ENCODE measurements at places on chromosomes 2 and 18. TPM values are rescaled to one million over a fixed set of nuclear protein-coding genes. Genes with fewer than 3 reads are reported as not detected.

The ZNF385B gene
- not detected for total RNA-seq

The GNAL gene
- total RNA-seq = 0.17 TPM

The DNAJC5G gene
- not detected for total RNA-seq

The REG3G gene
- not detected for total RNA-seq

The HSPD1 gene
- total RNA-seq = 162 TPM

The CAPN14 gene
- 0.14 TPM for total RNA-seq

The EFEMP1 gene
- total RNA-seq = not detected

The MTCL1 gene
- 0.75 TPM for total RNA-seq

The NOSTRIN gene
- 0.33 TPM for total RNA-seq

The KATNAL2 gene
- 2.1 TPM for total RNA-seq

The FIGN gene
- not detected for total RNA-seq

The TAF4B gene
- total RNA-seq = 11.5 TPM

GRCh38 chr2:239087046-239087710 lies 239.3 kb downstream of the TWIST2 start:
- DNase-seq = no peak

GRCh38 chr18:1526991-1527390 lies 622.3 kb downstream of the ADCYAP1 start:
- no peak for DNase-seq

- no peak for DNase-seq
Observed at GRCh38 chr18:48847807-48848486, 102.8 kb downstream of the SMAD7 start.

DNA sequence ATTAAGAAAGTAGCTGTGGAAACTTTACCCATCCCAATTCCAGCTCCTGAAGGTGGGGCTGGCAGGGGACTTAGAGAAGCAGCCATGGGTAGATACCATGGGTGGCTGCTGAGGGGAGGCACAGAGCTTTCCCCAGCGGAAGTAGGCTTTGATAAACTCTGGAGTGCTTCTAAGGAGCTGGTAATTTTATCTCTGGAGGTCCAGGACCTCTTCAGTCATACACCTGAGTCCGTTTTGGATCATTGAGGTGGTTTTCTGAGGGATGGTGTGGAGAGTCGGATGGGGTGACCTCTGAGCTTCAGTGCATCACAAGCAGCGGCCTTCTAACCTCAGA lies 36.7 kb upstream of the BMP10 start:
- DNase-seq = no peak

DNA sequence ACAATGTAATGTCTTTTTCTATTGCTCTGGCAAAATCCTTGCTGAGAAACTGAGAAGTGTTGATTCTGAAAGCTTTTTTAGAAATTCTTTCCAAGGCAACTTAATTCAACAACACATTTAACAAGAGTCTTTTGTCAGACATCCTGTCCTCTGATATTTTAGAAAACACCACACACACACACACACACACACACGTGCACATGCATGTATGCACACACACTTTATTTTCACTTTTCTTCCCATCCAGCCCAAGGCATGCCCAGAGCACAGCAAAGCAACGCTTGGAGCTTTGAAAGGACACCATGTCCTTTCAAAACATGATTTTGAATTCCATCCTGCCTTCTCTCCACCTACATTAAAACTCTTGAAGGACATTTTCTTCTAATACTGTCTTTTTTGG lies 116.1 kb downstream of the ATL2 start:
- no peak for DNase-seq

- DNase-seq = no peak
Observed at GRCh38 chr18:75654851-75655751, 227.6 kb upstream of the SMIM21 start.

GRCh38 chr2:172775319-172775718 lies 39.7 kb downstream of the RAPGEF4 start:
- DNase-seq = no peak

- no peak for DNase-seq
Observed at GRCh38 chr2:162537651-162538050, 193.7 kb downstream of the GCA start.

DNA sequence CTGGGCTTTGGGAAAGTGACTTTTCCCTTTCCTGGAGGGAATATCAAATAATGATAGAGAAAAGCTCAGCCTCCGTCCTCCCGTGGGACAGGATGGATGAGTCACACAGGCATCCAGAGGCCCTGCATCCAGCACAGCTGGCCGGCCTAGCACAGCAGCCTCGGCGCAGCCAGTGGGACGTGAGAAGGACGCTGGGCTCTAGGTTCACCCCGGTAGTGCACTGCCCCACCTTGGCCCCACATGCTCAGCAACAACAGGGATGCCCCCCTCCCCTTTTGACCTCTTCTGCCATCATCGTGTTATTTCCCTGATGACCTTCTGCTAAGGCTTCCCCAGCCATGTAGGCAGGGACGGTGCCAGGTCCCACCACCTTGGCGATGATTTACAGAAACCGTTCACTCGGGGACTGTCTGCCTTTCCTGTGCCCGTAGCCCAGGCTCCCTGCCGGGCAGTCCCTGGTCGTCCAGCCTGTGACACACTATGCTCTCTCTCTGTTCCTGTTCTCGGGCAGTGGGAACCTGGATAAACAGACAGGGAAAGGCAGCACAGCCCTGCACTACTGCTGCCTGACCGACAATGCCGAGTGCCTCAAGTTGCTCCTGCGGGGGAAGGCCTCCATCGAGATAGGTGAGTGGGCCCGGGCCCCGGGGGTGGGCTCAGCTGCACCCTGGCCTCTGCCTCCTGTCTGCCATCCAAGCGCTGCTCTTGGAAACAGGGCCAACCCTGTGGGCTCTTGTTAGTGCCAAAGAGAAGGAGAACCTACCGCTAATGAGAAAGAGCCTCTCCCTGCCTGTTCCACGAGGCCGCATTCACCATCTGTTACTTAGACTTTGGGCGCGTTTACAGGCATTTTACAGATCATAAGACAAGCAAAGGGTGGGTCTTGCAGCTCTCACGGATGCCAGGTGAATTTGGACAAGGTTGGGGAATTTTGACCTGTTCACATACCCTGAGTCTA lies 44.6 kb downstream of the ITGB1BP1 start:
- DNase-seq = no peak

DNA sequence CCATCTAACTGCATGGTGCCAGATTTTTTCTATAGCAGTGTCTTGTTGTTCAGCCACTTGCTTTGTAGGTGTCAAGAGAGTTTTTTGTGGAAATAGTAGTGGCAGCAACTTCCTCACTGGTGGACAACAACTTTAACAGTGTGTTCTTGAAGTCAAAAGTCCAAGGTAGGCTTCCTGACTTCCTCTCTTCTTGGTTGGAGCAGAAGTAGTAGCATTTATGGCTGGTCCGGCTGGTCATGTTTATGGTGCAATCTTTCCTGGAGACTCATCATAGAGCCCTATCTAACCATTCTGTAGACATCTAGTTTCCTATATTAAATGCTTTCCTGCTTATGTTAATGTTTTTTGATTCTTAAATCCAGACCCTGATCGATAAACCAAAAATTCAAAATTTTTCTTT lies 11.7 kb downstream of the GPR75 start:
- no peak for DNase-seq

DNA sequence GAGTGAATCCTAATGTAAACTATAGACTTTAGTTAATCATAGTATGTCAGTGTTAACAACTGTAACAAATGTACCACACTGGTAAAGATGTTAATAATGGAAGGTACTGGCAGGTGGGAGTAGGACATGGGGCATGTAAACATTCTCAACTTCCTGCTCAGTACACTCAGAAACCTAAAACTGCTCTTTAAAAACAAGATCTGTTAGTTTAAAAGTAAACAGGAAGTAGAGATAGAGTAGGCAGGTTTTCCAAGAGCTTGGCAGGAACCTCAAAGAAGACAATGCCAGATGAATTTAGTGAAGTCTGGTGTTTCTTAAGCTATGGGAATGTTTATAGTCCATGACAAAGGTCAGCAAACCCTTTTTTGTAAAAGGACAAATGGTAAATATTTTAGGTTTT lies 46.6 kb downstream of the CCDC138 start:
- DNase-seq = no peak

GRCh38 chr2:155266109-155266508 lies 567.6 kb downstream of the KCNJ3 start:
- no peak for DNase-seq

GRCh38 chr18:54127759-54128378 lies 96.6 kb downstream of the MBD2 start:
- DNase-seq = peak; percentile 3

DNA sequence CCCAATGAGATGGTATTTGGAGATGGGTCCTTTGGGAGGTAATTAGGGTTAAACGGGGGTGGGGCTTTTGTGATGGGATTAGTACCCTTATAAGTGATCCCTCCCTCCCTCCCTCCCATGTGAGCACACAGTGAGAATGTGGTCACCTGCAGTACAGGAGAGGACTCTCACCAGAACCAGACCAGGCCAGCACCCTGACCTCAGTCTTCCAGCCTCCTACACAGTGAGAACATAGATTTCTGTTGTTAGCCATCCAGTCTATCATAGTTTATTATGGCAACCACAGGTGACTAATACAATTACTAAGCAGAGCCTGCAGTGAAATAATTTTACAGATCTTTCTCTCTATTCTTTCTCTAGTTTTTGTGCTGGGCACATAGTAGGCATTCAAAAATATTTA lies 137.7 kb upstream of the PKDCC start:
- DNase-seq = no peak

DNA sequence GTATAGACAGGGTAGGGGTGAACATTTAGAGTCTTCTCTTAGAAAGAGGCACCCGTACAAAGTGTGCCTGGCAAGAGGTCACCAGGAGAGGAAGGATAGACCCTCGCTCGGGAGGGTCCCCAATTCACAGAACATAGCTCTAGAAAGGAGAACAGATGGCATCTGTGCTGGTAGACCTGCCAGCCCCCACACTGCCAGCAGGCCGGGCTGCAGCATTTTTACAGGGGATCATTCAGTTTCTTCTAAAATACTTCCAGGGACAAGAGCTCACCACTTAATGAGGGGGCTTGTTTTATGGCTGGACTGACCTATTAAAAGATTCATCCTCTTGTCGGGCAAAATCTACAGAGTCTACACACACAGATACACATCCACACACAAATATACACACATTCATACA lies 149.9 kb downstream of the SEPTIN10 start:
- DNase-seq = no peak

DNA sequence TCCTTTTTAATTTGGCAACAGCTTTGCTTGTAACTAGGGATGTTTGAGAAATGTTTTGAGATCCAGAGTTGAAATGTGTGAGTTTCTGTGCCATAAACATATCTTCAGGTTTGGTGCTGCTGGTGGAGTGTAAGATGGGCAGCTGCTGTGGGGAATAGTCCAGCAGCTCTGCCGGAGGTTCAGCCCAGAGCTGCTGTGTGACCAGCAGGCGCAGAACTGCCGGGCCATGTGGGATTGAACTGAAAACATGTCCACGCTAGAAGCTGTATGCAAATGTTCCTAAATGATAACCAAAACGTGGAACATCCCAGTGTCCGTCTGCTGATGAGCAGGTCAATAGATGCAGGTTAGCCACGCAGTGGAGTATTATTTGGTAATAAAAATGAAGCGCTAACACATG lies 99.6 kb downstream of the DGKD start:
- DNase-seq = no peak

DNA sequence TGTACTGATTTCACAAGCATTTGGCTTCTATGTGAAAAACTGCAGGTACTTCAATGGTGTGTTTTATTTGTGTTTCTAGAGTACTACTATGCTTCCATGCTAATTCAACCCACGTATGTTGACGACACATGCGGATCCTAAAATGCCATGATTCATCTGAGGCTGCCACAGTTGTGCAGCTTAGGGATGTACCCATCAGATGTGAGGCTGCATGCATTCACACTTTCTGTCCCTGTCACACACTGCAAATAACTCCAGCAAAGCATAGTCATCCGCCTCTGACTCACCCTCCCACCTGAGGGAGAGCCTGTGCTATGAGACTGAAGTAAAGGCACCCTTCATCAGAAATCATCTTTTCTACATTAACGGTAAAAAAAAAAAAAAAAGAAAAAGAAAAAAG lies 22.1 kb upstream of the SERTAD2 start:
- no peak for DNase-seq

GRCh38 chr2:88614497-88615157 lies 12.6 kb downstream of the EIF2AK3 start:
- DNase-seq = no peak

DNA sequence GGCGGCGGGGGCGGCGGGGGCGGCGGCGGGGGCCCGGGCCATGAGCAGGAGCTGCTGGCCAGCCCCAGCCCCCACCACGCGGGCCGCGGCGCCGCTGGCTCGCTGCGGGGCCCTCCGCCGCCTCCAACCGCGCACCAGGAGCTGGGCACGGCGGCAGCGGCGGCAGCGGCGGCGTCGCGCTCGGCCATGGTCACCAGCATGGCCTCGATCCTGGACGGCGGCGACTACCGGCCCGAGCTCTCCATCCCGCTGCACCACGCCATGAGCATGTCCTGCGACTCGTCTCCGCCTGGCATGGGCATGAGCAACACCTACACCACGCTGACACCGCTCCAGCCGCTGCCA lies 644 bp downstream of the ONECUT2 start:
- no peak for DNase-seq

GRCh38 chr18:79197531-79197930 lies 128.3 kb downstream of the ATP9B start:
- no peak for DNase-seq

- DNase-seq = peak; percentile 43
Observed at GRCh38 chr2:70087702-70088597, 673 bp downstream of the PCBP1 start.

DNA sequence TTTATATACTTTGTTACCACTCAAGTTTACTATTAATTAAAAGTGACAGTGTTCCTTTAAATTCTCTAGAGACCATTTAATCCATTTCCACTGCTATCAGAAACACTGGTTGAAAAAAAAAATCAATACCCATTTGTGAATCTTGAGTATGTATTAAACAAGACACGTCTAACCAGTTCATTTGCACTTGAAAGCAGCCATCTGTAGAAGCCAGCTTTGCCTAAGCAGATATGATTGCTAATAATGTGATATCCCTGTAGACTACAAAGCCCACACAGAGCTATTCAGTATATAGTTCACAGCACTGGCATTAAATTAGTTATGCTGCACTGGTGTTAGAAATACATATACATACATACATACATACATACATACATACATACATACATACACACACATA lies 111.8 kb upstream of the SP3 start:
- no peak for DNase-seq

DNA sequence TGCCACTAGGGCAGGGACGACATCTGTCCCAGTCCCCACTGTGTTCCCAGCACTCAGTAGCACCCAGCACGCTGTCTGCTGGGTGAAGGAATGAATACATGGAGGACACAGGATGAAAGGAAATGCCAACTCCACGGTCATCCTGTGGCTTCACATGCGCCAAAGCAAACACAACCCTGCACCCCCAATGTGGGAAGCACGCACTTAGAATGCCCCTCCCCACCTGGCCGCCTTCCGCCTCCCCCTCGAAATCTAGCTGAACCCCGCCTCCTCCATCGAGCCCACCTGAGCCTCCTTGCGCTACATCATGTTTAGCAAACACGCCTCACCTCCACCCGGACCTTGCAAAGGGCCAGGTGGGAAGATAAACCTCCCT lies 33.9 kb downstream of the ADCY3 start:
- DNase-seq = no peak

GRCh38 chr18:68721681-68722583 lies 7.0 kb upstream of the TMX3 start:
- no peak for DNase-seq

- no peak for DNase-seq
Observed at GRCh38 chr2:134468776-134469175, 214.9 kb downstream of the MGAT5 start.

- DNase-seq = no peak
Observed at GRCh38 chr2:110115291-110116032, at the start of gene MALL. Gene MALL, minus strand, starts transcription at chr2:110115822. Its CDS starts 30 bp downstream, at chr2:110115792.
